Naive thymus-derived CD8-positive, alpha-beta T cell (primary cell): ENCODE measurements at places on chromosomes 3 and 15.

GRCh38 chr15:73081321-73081958 is 29.2 kb downstream of the NEO1 start:
- no peak for DNase-seq

- DNase-seq: no peak
Measured at GRCh38 chr3:4695846-4696245, 202.7 kb downstream of the ITPR1 start.

DNA sequence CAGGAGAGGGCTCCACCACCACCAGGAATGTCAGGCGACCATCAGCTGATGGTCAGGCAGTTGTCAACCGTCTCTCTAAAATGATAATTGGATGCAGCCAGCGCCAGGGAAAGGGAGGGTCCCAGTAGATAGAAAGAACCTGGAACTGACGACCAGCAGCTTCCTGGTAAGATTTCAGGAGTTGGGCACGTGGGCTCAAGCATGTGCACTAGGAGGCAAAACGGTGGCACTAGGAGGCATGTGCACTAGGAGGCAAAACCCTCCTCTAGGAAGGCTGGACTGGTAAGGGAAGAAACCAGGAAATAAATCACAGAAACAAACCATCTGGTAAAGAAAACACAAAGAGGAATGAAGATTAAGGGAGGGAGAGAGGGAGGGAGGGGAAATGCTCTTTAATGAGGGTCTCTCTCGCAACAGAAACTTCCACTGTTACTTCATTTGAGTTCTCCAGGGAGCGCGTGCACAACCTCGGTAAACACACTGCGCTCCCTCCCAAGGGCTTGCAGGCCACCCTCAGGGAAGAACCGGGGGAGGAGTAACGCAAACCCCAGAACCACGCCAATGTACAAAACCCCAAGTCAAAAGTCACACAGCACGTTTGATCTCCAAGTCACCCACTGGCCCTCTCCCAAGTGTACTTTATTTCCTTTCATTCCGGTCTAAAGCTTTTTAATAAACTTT is 116.7 kb downstream of the XXYLT1 start:
- no peak for DNase-seq

DNA sequence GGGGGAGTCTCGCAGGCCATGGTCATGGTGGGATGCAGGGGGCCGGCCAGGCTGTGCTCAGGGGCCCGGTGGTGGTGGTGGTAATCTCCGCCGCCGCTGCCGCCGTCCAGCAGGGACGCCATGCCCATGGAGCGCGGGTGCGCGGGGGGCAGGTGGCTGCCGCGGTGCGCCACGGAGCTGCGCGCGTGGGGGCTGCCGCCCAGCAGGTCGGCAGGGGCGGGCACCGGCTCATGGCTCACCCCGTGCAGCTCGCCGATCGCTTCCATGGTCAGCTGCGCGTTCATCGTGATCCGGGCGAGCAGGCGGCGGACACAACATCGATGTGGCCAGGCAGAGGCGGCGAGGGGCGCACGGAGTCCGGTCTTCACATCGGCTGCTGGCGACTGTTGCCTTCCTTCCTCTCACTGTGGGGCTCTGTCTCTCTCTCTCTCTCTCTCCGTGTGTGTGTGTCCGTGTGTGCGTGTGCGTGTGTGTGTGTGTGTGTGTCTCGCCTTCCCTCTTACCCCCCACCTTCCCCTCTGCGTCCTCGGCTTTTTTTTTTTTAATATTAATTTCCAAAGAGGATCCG is 451 bp downstream of the ONECUT1 start:
- DNase-seq: no peak

GRCh38 chr3:22315925-22316324 is 564.9 kb upstream of the ZNF385D start:
- DNase-seq: no peak

- no peak for DNase-seq
Measured at GRCh38 chr15:82393671-82394070, 35.9 kb upstream of the GOLGA6L9 start.

DNA sequence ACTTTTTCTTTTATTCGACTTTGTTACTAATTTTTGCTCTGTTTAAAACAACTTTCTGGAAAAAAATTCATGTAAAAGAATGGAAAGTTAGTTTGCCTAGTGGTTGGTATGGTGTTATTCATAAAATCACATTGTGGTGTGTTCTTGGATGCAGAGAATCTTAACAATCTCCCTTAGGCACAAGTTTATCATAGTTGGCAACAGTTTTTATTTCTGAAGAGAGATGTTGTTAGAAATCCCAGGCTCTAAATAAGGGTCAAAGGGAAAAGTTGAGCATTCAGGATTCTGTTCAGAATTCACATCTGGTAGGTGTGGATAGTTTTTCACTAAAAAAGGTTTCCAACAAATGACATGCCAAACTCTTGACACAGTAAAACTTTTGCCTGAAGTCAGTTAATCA is 6.4 kb downstream of the DUT start:
- DNase-seq: no peak

DNA sequence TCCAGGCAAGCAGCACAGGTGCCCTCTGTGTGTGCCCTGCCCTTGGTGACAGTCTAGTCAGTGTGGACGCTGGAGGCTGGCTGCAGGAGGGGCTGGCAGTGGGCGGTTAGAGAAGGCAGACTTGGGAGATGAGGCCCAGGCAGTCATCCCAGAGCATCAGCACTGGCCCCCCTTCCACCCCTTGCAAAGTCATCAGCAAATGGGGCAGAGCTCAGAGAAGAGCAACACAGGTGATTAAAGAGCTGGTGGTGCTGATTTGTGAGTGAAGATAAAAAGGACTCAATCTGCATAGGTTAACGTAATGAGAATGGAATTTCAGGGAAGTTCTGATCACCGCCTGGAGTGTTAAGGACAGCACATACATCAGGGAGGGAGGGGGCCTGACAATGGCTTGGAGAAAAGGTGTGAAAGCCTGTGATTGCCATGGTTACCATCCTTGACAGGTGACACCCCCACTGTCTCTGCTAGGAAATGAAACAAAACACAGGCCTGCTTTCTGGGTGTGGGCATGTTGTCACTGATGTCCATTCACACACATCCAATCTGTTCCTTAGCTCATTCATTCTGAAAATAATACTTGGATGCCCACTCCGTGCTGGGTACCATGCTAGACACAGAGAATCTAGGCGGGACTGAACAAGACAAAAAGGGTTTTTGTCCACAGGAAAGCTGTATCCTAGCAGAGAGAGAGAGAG is 269.6 kb upstream of the ST8SIA2 start:
- DNase-seq: no peak

DNA sequence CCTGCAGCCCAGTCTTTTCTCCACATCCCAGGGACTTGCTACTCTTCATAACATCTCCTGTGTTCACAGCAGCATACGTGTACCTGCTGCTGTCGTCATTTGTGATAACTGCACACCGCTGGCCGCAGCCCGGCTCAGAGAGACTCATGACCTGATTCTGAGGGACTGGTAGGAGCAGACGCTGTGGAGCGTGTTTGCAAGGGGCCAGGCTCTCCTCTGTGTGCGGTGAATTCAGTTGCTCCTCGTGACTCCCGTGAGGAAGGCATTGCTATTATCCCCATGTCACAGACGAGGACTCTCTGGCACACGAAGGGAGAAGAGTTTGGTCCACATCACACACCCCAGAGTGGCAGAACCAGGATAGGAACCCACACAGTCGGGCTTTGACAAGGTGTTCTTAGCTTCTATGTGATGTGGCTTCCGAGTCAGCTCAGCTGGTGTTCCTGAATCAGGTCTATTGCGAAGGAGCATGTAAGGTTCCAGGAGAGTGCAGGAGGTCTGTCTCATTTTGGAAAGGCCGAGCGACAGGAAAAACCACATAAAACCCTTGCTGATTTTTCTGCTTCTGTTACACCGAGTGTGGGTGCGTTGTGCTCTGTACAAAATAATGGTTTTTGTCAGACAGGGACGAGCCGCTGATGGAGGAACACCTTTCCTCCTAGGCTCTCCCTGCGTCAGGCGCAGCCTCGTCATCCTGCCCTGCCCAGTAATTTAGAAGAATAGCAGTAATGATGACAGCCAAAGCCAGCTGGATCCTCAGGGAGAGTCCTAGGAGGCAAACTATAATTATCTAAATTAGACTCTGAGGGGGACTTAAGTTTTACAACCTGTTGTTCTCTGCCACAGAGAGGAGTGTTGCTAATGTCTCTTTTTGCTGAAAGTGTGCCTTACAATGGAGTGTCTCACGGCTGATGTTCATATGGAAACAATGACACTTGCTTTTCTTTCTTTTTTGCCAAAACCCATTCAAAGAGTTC is 157.5 kb upstream of the RGMA start:
- DNase-seq: no peak

DNA sequence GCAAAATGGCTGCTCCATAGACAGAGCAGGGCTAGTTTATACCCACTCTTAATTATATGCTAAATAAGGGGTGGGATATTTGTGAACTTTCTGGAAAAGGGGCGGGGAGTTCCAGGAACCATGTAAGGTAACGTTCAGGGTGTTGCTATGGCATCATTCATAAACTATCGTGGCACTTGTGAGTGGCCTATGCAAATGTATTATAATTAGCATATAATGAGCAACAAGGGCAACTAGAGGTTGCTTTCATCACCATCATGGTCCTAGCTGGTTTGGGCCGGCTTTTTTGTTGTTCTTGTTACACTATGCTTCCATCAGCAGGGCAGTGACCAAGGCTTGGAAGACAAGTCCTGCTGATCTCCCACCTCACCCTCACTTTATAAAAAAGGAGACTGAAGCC is 43.2 kb upstream of the FGD5 start:
- DNase-seq: no peak

GRCh38 chr15:28252831-28253230 is 69.1 kb downstream of the HERC2 start:
- DNase-seq: no peak

DNA sequence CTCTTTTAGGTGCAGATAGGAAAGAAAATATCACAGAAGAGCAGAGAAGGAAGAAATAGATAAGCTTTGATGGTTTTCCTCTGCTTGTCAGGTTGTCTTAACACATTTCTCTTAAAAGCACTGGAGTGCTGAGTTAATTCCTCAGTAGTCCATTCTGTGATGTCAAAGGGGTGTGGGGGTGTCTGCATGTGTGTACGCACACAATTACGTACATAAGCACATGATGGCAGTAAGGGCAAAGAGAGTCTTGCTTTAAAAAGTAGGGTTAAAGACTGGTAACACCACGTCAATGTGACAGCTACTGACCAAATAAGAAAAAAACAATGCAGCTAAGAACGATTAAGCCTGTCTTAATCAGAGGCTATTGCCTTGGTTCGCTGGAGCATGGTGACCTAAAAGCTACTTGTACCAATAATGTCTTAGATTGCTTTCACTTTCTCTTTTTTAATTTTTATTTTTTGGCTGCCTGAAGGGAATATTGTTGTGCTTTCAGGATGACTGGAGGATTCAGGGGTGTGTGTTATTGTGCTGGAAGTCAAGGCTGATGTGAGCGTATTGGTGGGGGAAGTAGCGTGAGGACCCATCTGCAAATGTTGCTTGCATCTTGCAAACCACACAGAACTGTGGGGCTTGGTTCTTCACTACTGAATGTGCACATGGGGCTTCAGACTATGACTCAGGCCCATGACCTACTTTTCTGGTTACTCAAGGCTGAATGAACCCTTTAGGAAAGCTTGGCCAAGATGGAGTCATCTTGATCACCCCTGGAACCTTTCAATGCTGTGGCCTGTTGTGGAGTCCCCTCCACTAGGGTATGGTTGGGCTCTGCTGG is 417.8 kb upstream of the TPM1 start:
- no peak for DNase-seq

GRCh38 chr3:71323558-71323957 is 260.0 kb downstream of the FOXP1 start:
- no peak for DNase-seq

DNA sequence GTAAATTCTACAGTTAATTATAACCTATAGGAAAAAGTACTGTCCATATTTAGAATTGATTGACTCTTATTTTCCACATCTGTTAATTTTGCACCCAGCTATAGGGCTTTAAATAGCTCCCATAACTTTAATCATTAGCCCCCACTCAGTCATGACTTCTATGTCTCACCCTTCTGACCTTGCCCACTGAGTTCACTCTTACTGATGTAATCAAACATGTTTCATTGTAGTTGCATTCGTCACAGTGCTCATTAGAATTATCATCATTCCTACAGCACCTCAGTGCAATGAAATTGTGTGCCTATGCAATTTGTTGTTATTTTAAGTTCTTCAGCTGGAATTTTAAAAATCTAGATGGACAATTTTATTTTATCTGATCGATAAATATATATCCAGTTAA is 151.4 kb downstream of the TIGIT start:
- DNase-seq: no peak

DNA sequence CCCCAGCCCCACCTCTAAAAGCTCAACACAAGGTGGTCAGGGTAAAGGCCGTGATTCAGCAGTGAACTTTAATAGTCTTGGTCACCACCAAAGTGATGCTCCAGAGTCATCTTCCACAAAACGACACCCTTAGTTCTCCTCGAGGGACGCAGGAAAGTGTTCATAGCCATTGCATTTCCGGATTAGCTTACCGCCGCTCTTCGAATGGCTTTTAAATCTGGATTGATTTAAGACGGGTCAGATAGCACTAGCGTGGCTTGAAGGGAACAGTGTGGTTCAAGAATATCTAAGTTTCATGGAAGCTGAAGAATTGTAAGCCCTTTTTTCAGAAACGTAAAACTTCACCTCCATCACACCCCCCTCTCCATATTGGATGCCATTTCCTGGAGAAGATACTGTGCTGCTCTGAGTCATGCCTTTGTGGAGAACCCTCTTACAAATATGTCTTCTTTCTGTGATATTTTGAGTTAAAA is 829 bp downstream of the RNF7 start:
- DNase-seq: peak; percentile 11

DNA sequence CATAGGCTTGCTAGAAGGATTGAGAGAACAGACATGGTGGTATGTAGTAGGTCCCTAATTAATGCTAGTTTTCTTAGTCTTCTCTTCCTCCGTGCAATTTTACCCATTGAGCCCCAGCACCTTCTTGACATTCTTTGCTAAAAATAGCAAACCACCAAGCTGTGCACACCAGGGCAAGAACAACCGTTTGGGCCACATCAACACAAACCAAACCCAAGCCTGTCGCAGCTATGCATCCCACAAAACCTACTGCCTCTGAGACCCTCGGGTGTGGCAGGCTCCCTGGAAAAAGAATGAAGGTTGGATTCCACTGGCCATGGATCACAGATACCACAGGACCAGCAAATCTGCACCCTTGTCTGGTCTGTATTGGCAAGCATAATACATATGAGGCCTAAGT is 27.1 kb downstream of the HEG1 start:
- DNase-seq: no peak

GRCh38 chr15:70557521-70558258 is 205.7 kb downstream of the UACA start:
- no peak for DNase-seq

GRCh38 chr3:48555949-48556795 is 431 bp downstream of the PFKFB4 start:
- DNase-seq: no peak

GRCh38 chr3:149581681-149582370 is 76.0 kb downstream of the WWTR1 start:
- no peak for DNase-seq

DNA sequence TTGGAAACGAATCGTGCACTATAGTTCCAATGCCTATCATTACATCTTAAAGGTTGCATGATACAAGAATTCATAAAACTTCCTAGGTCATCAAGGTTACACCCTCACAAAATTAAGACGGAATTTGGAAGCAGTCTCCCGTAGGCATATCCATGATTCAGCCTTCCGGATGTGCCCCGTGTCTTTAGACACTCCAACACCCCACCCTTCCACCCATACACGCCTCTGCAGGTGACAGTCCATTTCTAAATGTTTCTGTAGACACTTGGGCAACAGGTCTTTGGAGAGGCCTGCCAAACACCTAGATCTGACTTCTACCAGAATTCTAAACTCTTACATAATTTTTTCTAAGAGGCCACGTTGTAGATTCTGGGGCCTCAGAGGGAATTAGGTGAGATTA is 49.8 kb downstream of the LDHAL6B start:
- no peak for DNase-seq
